ENCODE measurements at places on chromosomes 4 and X.
A peak's percentile ranks its signal among the peaks of the same experiment; 100 is the strongest.

- no peak for DNase-seq
These were observed 260.3 kb downstream of the IL15 start for GRCh38 chr4:141896687-141897086.

- peak; percentile 58 for DNase-seq
These were observed 365.9 kb downstream of the INPP4B start for GRCh38 chr4:142480244-142480643.

DNA sequence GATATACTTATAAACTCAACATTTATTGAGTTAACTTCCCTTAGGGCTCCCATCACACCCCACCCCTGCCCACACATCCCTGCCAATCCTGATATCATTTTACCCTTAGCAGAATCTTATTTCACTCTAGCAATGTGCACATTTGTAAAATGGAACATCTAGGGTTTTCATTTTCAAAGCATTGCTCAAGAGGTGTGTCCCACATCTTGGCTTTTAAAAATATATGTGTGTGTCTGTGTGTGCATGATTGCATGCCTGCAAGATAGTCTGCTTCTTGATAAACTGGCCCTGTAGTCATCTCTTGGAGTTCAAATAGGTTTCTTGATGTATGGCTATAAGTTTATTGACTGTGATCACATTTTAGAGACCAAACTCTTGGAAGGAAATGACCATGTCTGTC, 26.4 kb upstream of the EGF start:
- DNase-seq: no peak

GRCh38 chr4:4321951-4322688, 32.1 kb downstream of the ZBTB49 start:
- no peak for DNase-seq

GRCh38 chrX:45379236-45379635, 178.6 kb upstream of the DIPK2B start:
- DNase-seq: no peak

DNA sequence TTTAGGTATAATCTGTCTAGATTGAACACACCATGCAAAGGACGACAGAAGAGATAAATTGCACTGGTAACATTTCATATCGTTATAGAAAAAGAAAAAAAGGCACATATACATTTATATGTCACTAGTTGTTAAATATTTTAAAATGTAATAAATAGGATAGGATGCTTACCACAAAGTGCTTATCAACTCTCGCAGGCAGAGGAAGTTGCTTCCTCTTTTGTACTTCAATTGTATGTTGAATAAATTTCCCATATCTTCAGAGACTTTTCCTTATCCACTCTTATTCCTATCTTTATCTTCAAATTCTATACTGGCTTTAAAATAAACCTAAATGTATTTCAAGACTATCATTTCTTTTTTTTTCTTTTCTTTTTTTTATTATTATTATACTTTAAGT, 163.3 kb upstream of the SPOCK3 start:
- DNase-seq: no peak

GRCh38 chr4:55008166-55009056, 117.0 kb downstream of the KDR start:
- no peak for DNase-seq

- DNase-seq: no peak
These were observed 406.1 kb upstream of the TRAM1L1 start for GRCh38 chr4:117491516-117491915.

- no peak for DNase-seq
These were observed 77.2 kb downstream of the JAKMIP1 start for GRCh38 chr4:6123116-6123515.

DNA sequence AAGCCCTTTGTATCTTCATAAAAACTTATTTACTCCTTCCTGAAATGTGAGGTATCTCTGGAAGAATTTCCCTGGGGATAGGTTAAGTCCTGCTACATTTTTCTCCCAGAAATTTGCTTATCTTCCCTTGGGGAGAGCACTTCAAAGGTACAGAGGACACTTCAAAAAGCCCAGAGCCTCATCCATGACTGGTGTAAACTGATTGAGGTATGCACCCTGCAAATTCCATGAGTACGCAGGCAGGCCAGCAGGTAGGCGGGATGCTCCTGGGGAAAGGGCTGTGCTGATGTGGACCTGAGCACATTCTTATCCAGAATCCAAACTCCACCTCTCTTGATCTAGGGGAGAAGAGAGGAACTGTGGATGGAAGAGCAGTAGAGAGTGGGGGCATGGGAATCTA, 26.3 kb upstream of the RASGEF1B start:
- DNase-seq: no peak

DNA sequence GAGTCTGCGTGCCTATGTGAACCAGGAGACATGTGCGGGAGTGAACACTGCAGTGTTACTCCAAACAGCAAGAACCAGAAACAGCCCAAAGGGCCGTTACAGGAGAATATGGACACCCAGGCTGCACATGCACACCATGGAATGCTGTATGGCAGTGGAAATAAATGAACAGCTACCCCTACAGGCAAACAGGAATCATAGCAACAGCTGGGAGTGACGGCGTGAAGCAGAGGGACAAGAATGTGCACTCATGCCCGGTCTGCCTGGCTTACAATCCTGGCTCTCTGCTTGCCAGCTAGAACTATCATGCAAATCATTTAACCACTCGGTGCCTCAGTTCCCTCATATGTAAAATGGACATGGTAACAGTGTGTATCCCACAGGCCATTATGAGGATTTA, 16.6 kb downstream of the GPKOW start:
- peak; percentile 38 for DNase-seq

DNA sequence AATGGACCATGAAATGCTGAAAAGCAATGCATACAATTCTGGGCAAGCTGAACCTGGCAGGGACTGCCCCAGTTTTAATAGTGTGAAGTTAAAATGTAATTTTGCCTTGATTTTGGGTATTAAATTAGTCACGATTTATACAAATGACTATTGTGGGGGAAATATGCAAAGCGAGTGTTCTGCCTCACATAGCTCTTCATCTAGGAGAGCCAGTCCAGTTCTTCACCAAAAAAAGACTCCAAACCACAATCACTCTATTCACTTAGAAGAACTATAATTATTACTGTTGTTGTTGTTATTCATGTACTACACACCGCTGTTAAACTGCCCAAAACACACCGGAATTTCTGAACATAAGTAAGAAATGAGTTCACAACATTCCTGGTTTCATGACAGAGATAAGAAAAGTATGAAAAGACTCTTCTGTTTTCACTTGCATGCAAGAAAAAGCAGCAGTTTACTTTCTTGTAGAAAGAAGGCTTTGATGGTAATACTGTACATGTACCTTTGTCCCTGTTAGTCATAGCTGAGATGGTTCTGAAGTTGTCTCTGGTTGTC, 101.9 kb downstream of the QRFPR start:
- peak; percentile 27 for DNase-seq

DNA sequence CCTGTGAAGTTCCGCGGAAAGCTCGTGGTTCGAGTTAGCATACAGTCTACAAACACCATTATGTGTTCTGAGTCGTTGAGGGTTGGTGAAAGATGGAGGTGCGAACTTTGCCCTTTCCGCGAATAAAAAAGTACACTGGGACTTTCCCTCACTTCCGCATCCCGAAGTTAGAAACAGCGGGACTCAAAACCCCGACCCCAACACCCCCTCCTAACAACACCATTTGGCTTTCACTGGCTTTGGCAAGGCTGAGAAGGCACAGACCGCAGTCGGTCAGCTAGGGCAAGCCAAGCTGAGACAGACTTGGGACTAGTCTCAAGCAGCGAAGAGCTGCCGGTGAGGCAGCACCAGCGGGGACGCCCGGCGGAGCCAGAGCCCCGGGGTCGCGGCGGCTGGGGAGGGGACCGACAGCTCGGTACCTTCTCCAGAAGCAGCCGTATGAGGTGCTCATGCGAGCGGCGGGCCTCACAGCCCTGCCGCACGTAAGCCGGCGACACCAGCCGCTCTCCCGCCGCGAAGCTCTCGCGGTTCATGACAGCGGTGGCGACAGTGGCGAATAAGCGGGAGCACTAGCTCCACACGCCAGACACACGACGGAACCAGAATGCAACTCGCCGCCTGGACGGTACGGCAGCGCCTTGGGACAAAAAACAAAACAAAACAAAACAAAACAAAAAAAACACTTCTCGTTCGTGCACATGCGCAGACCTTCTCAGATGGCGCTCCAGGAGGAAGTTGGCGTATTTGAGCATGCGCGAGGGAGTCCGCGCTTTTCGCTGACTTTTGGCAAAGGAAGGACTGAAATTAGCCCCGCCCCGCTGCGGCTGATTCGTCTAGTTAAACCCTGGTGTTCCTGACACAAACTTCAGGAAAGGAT, at the start of gene SEPSECS:
TSS of gene SEPSECS (minus strand) at position 613 of the 877 bp plus-strand sequence. CDS start at position 533, 80 bp downstream.
- DNase-seq: peak; percentile 97
